Subcutaneous adipose tissue (tissue), 4 donors: ENCODE measurements at places on chromosomes 1 and 21. TPM values are rescaled to one million over a fixed set of nuclear protein-coding genes. Genes with fewer than 3 reads are reported as not detected.

TMEM54 gene
- total RNA-seq = 36.7 TPM

IL20 gene
- total RNA-seq = not detected

GBP7 gene
- not detected for total RNA-seq

AMY2A gene
- total RNA-seq = not detected

ETV3L gene
- not detected for total RNA-seq

DNAJC6 gene
- total RNA-seq = 1.9 TPM

MRPS6 gene
- 32.8 TPM for total RNA-seq

FNDC10 gene
- 0.22 TPM for total RNA-seq

COL24A1 gene
- total RNA-seq = 2.9 TPM

LCE3E gene
- total RNA-seq = not detected

KRTAP21-1 gene
- total RNA-seq = not detected

EPHB2 gene
- 1.6 TPM for total RNA-seq
